ENCODE measurements at places on chromosomes 16 and 17.
A peak's percentile ranks its signal among the peaks of the same experiment; 100 is the strongest.

DNA sequence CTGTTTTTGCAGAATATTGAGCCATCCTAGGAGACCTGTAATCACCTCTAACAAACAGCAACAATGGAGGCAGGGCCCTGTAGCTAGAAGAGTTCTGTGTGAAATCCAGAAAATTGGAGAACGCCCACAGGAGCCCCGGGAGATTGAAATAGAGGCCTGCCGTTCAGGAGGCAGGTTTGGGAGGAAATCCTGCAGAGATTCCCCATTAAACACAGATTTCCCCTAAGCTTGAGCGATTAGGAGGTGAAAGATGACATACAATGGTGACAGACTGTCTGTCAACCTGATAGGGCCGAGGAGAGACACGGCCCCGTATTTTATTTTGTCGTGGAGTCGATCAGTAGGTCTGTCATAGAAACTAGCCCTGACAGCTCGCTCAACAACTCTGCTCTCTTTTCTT is 18.2 kb downstream of the CDK5RAP3 start:
- DNase-seq: no peak

DNA sequence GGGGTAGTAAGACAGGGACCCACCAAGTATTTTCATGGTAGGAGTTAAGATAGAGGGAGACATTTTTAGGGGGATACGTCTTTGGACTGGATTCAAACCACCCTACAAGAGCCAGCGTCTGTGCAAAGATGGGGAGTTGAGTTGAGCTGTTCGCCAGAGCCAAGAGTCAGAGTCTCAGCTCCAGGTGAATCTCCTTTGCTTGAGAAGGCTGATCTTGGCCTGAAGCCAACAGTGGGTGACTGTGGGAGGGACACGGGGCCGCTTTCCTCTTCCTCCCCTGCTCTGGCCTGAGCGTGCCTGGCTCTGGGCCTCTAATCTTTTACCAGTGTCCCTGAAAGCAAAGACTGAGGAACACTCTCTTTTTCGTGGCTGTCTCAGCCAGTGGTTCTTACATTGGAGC is 5.4 kb downstream of the TLE7 start:
- no peak for DNase-seq

GRCh38 chr17:43755389-43755875 is 3.2 kb downstream of the SOST start:
- no peak for DNase-seq

DNA sequence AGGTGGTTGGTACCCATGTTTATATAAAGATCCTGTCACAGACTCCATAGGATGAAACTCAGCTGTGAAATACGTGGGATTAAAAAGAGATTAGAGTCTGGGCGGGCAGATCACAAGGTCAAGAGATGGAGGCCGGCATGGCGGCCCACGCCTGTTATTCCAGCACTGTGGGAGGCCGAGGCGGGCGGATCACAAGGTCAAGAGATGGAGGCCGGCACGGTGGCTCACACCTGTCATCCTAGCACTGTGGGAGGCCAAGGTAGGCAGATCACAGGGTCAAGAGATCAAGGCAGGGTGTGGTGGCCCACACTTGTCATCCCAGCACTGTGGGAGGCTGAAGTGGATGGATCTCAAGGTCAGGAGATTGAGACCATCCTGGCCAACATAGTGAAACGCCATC is 3.9 kb downstream of the ANAPC11 start:
- DNase-seq: no peak

DNA sequence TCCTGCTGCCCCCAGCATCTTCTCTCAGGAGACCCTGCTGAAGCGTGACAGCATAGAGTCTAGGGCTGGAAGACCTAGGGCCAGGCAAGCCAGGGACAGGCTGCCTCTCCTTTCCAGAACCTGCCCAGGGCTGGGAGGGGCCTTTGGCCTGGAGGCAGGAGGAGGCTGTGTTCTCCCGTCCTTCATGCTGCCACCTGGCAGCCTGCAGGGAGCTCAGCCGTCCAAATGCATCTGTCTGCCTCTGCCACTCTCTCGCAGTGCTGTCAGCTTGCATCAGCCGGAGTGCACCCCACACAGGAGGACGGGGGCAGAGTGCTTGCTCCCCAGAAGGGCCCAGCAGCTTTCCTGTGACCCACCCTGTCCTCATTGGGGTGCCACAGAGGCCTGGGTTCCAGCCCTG is 31.3 kb downstream of the ARHGAP23 start:
- DNase-seq: no peak

DNA sequence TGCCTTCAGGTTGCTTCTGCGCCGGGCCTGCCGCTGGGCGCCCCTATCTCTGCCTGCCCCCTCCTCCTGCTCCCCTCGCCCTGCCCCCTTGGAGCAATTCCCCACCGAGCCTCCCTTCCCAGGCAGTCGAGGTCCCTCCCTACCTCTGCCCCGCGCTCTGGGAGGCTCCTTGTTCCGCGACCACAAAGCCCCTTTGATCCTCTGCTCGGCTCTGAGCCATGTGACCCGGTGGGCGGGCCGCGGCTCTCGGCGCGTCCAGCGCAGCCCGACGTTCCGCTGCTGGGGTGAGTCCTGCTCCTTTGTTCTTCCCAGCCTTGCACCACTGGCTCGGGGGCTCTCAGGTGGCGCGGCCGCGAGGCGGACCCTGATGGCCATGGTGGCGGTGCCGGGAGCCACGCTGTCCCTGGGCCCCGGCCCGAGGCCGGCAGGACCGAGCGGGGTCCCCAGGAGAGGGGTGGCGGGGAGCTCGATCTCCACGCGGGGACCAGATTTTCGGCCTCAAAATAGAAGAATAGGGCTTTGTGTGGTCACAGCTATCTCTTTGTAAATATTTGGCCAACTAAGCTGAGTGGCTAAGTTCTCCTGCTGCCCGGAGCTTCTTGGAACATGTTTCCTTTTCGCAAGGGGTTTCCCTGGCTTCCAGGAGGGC is 310.6 kb downstream of the SEC14L1 start:
- no peak for DNase-seq

- DNase-seq: no peak
These were observed 49.3 kb upstream of the MNT start for GRCh38 chr17:2450016-2450650.

DNA sequence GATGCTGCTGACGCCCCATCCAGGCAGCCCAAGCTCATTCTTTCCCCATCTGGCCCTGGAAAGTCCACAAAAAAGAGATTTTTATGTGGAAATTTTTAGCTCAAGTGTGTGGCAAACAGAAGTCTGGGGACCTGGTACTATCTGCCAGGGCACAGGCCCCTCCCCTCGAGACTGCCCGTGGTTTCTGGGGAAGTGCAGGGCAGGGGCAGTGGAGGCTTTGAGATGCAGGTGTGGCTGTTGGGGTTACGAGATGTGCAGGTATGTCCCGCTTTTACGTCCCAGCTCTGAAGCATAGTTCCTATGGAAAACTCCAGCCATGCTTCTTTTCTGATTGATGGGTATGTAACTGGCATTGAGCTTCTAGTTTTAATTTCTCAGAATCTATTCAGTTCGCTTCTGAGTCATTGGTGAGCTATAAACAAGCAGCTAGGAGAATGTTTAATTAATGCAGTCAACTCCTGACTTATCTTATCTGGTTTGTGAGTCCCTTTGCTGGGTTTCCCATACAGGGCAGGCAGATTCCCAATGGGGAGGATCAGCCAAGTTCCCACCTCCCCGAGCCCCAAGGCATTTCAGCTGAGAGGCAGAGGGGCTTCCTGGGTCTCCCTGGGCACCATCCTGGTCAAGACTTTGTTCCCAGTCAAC is 16.2 kb downstream of the TBX4 start:
- DNase-seq: no peak

DNA sequence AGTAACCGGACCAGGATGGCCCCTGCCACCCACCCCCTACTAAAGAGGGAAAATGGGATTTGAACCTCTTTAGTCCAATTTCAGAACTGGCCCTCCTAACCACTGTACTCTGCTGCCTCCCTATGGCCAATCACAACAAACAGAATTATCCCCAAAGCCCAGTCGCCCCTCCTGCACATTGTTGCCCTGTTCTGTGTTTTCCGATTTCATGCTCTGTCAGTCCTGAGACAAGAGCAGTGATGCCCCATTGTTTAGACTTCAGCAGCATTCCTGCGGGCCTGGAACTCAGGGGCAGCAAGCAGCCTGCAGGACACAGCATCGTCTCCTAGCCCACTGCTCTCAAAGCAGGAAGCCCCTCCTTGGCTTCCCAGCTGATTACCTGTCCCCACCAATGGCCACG is 20.5 kb upstream of the KLHL11 start:
- DNase-seq: no peak

GRCh38 chr16:24801761-24802302 is 43.9 kb upstream of the SLC5A11 start:
- DNase-seq: no peak

GRCh38 chr16:83807327-83807709 is 460 bp upstream of the HSBP1 start:
- DNase-seq: no peak

DNA sequence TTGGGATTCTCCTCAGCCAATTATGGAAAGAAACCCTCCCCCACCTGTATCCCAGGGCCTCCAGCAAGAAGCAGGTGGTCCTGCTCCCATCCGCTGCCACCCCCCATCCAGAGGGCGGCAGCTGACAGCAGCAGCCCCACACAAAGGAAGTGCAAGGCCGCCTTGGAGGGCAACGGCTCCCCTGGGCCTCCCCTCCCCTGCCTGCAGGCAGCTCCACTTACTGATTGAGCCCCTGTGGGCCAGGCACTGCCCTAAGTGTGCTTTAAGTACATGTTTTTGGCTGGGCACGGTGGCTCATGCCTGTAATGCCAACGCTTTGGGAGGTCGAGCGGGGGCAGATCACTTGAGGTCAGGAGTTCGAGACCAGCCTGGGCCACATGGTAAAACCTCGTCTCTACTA is 257.6 kb downstream of the PARN start:
- no peak for DNase-seq

DNA sequence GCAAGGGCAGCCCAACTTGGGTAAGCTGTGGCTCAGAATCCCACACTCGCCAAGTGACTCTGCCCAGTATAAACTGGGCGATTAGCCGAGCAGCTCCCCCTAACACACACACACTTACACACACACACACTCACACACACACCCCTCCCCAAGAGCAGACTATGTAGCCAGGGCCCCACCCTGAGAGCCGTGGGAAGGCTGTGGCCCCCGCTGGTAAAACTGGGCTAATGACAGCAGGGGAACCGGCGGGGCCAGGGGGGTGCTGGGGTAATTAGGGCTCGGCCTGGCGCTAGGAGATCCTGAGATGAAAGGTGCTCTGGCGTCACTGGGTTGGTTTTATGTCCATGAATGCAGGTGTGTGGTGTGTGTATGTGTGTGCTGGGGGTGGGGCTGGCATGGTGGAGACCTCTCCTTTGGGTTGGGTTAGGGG is 1.1 kb upstream of the THRA start:
- DNase-seq: no peak

GRCh38 chr17:49739641-49740271 is 24.2 kb downstream of the FAM117A start:
- DNase-seq: peak; percentile 51

DNA sequence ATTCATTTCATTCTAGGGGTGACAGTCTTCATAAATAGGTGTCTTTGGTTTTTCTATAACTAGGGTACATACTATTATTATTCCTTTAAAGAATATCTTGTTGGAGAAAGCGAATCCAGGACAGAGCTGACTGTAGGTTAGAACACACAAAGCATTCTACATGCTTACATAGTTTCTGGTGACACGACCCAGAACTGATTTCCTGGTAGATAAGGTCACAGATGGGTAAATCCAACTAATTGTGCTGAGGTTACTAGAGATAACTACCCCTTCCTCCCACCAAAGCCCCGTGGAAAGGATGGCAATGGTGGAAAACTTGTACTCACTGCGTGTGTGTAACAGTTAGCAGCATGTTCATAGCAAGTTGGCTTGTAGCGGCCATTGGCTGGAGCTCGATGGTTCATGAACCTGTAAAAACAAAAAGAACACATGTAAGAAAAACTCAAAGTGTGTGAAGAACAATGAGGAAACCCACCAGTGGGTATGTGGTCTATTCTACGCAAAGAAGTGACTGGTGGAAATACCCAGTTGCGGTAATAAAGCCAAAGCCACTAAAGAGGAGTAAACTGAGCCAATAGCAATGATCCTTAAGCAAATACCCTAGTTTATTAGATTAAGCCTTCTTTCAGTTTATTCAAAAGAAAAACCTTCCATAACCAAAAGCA is 7.7 kb downstream of the MMD start:
- DNase-seq: no peak

- DNase-seq: no peak
These were observed 29.0 kb downstream of the RAB11FIP3 start for GRCh38 chr16:454397-454940.

DNA sequence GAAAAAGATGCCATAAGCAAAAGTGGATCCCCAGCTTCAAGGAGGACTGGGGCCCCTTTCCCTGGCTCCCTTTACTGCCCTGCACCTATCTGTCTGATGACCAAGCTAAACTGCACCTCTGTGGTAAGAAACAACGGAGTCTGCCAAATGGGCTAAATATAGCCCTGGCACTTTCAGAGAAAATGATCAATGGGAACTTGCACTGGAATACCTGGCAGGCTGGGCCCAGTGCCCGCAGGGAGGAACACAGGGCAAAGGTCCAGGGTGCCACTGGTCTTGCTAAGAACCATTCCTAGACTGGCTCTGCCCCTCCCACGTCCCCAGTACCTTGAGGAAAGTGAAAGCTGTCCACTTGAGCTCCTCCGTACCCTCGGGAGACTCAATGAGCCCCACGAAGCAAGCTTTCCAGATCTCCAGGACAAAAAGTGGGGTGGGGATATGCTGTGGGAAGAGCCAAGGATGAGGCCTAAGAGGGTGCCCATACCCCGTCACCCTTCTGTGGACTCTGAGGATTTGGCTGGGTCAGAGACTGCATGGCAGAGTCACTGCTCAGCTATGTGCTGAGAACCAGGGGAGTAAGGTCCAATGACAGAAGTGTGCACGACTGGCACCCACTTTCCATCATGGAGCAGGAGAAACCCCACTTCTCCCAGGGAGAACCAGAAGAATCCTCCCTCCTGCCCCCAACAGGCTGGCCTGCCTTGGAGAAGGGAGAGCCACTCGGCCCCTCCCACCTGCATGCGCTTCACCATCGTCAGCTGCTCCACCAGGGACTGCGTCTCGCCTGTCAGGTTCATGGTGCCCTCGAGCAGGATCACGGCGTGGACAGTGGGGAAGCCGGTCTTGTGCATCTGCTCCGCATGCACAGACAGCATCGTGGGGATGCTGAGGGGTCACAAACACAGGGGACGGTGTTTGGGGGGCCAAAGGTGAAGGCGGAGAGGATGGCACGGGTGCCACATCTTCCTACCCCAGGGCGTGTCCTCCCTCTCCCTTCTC is 17.4 kb downstream of the CSF3 start:
- no peak for DNase-seq

DNA sequence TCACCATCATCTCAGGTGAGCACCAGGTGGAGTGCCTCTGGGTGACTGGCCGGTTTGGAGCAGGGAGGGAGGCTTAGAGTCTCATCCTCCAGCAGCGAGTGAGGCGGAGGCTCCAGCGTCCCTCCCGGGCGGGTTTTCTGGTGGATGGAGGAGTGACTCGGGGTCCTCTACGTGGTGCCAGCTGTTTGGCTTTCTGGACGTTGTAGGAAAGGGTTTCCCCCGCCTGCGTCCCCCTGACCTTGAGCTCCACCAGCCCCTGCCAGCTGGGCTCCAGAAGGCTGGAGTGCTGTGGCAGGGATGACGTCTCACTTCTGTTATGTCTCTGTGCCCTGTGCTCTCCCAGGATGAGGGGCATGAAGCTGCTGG is 522 bp downstream of the DNASE1 start:
- no peak for DNase-seq

Data from activated naive CD4-positive, alpha-beta T cell (primary cell).